ENCODE measurements at places on chromosomes 4 and X. TPM values are rescaled to one million over a fixed set of nuclear protein-coding genes. Genes with fewer than 3 reads are reported as not detected.

Gene BLOC1S4
- polyA plus RNA-seq = 23.3 TPM

Gene TMPRSS11A
- polyA plus RNA-seq = not detected

GRCh38 chr4:140056015-140056414 is 98.0 kb downstream of the MAML3 start:
- DNase-seq = no peak
- peaks cover 10% of the 10 kb centered on the region for H3K4me1 ChIP-seq
- no peaks in the 10 kb centered on the region for H3K36me3 ChIP-seq
- H3K27me3 ChIP-seq = no peaks in the 10 kb centered on the region
- H3K4me3 ChIP-seq = no peak overlapping the region

DNA sequence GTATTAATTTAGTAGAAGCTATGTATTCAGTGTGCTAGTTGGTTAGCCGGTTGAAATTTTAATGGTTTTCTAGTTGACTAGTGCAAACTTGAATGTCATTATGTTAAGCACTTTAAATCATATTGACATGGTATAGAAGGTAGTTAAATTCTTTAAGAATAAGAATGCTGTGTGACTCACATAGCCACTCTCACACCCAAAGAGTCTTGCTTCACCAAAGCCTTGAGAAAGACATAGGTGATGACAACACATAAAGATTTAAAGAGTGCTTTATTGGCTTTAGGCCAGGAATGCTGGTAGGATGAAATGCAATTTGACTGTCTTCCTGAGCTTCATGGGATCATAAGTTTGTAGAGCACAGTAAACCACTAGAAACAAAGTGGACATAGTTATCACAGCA is 85.3 kb downstream of the DCAF8L2 start:
- no peak overlapping the region for H3K27ac ChIP-seq
- H3K36me3 ChIP-seq = no peaks in the 10 kb centered on the region
- peak; percentile 0 for DNase-seq

DNA sequence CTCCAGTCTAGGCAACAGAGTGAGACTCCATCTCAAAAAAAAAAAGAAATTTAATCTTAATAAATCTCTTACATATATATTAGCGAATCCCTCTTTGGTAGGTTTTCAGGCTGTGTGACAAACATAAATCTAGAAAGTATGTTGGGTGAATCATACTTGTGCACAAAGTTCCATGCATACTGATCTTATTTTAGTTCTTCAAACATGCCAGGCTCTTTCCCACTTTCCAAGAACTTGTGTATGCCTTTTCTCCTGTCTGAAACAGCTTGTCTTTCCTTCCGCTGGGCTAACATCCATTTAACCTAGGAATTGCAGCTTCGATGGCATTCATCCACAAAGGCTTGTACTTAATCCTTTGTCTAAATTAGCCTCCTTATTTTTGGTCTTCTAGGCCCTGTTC is 156.6 kb upstream of the CASK start:
- no peaks in the 10 kb centered on the region for H3K27me3 ChIP-seq
- no peaks in the 10 kb centered on the region for H3K36me3 ChIP-seq
- 0 out of 2 replicates have a peak, but pooled peaks cover 6% of the 10 kb centered on the region for H3K4me1 ChIP-seq
- peak; percentile 36 for DNase-seq
